ENCODE measurements at places on chromosomes 3 and 15.

- no peak for DNase-seq
Observed at GRCh38 chr3:150870406-150870805, 34.8 kb downstream of the MINDY4B start.

GRCh38 chr15:71747128-71748083, 62.9 kb upstream of the NR2E3 start:
- DNase-seq, result no peak

DNA sequence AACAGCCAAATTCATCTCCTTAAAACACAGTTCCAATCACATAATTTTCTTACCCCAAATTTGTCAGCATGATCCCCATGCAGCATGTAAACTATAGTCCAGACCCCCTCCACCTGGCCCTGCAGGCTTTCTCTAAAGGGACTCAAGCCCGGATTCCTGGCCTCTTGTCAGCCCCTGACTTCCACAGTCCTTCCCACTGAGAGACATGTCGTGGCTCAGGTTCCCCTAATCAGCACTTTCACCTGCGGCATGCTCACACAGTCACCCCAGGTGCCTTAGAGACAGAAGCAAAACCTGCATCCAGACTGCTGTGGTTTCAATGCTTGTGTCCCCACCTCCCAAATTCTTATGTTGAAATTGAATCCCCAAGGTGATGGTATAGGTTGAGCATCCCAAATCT, 372.7 kb upstream of the ATP10A start:
- DNase-seq, result no peak

- DNase-seq, result no peak
Observed at GRCh38 chr3:184815046-184815930, 3.3 kb downstream of the VPS8 start.

DNA sequence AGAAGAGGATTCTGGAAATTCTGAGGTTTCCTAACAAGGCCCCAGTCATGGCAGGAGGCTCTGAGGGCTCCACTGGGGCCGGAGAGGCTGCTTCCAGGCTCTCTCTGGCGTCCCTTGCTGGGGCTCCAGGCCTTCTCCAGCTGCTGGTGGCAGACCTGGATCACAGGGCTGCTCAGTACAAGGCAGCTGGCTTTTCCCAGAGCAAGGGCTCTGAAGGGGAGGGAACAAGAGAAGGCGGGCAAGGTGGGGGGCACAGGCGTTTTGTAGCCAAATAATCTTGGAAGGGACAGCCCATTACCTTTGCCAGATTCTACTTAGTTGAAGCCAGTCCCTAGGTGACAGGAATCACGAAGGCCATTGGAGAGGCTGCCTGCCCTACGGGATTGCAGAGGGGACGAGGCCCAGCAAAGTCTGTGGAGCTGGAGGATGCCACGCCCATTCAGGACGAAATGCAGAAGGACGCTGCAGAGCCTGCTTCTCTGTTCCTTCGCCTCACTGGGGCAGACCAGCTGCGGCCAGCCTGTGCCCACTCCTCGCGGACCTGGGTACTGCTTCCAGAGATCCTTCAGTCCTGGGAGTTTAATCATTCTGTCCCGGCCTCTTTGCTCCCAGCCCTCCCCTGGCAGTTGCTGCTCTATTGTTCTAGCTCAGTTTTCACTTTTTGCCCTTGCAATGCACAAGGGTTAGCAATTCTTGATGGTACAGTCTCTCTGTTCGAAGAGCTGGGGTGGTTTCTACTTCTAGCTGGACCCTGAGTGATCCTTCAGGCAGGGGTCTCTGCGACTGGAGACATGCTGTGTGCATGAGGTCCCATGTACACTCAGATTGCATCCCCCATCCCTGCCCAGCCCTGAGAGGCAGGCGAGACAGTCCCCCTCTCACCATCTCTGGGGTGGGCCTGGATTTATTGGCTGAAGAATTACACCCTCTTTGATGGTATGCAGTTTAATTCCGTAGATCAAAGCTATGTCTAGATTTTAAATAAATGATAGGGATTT, 149.3 kb upstream of the MEF2A start:
- no peak for DNase-seq

DNA sequence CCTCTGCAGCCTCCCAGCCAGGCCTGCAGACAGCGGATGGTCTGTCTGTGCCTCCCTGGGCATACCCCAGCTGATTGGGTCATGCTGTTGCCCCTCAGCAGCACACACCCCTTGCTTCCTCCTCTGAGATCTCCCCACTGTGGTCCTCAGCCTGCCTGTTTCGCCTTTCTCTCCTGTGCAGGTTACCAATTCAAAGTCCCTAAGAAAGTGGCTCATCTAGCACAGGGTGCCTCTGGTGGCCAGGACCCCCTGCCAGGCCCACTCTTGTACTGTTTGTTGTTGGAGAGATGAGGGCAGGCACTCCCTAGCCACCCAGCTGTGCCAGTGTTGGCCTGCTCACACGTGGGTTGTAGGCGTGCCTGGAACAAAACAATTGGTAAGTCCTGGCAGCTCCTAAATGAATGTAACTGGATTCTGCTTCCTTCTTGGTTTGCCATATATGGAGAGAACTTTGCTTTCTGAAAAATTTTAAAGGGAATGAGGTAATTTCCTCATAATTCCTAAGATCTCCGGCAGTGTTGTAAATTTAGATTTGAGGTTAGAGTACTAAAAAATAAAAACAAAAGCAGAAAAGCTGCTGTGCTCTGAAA, 213.2 kb upstream of the IL12A start:
- peak; percentile 88 for DNase-seq

- DNase-seq, result no peak
Observed at GRCh38 chr3:96863129-96863740, 48.8 kb downstream of the EPHA6 start.

DNA sequence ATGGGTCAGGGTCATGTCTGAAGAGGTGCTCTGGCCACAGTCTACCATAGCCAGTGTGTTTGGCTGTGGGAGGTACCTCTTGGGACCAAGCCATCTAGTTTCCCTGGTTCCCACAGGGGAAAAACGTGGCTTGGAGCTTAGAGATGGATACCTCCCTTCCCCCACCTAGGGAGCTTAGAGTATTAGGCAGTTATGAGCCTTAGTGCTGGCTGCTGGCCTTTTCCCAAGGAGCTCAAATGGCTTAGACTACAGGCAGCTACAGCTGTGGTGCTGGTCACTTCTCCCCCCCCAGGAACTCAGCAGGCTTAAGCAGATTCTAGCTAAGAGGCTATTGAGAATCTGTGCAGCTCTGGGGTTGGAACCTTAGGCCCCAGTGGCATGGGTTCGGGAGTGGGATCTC, 591.2 kb downstream of the NSUN3 start:
- DNase-seq, result no peak

DNA sequence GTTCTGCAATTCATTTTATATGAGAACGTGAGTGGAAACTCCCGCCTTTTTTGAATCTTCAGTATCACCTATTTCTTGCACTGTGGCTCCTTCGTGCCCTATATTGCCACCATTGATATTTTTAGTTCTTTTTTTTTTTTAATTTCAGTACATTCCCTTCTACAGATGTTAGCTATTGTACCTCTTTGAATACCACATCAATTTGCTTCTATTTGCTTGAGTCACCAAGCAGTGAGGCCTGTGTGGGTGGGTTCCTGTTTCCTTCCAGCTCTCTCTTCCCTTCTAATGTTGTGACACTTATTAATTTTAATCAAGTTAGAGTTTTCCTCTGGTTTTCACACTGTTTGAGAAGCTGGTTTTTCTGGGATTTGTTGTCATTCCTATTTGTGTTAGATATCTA, 8.7 kb downstream of the HACD2 start:
- DNase-seq, result no peak

DNA sequence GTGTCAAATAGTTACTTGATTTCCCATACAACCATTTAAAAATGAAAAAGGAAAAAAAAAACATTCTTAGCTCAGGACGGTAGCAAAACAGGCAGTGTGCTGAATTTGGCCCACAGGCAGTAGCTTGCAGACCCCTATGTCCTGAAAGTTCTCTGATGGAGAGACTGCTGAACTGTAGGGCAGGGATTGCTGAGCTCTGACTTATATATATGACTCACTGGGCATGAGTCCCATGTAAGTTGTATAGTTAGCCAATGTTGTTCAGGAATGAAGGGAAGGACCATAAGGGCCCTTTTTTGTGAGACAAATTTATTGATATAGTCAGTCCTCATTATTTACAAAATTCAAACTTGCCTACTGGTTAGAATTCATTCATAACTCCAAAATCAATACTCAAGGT, 36.9 kb upstream of the FRMD4B start:
- no peak for DNase-seq

- no peak for DNase-seq
Observed at GRCh38 chr15:65778269-65778668, 13.8 kb downstream of the DENND4A start.

- DNase-seq, result no peak
Observed at GRCh38 chr3:60079076-60079475, 1029.3 kb upstream of the CFAP20DC start.

- no peak for DNase-seq
Observed at GRCh38 chr3:139710212-139710611, 32.4 kb upstream of the NMNAT3 start.

DNA sequence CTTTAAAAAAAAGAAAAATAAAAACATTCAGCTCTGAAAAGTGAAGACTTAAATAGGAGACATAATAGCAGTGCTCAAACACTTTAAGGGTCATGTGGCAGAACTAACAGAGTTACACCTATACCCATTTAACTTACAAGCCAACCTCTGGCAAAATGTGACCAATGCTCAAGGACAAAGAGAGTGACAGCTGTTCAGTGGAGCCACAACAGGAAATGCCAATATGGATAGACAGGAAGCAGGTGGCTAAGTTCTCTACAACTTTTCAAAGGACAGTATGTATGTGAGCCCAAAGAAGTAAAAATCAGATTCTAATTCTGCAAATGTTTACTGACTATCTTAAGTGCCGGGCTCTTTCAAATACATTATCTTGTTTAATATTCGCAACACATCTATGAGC, 3.4 kb downstream of the TMCC1 start:
- no peak for DNase-seq

GRCh38 chr15:34161329-34161963, 48.5 kb downstream of the KATNBL1 start:
- DNase-seq, result no peak

DNA sequence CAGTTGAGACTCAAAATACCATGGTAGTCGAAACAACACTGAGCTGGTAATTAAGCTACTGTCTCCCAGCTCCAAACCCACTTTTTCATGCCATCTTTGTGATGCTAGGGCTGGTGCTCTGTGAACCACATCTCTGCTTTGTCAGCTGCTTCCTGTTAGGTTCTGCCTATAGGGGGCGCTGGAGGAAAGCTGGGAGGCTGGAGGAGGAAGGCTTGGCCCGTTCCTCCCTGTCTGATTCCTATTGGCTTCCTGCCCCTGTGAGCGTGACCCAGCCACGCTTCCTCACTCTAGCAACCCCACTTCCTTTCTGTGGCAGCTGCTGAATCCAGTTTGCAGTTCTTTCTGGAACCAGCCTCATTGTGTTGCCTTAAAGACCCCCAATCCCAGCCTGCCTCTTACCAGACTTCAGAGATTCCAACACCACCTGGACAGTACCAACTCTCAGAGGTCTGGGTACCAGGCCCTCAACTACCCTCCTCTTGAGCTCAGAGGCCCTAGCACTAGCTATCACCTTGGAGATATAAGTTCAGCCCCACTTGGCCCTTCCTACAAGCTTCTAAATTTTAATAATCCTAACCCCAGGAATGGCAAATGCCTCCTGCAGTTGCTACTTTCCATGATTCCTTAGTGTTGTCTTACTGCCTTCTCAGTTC, 120.9 kb downstream of the ERC2 start:
- DNase-seq, result peak; percentile 73
